AG10803 (cell line): ENCODE measurements at places on chromosomes 5 and 9.

DNA sequence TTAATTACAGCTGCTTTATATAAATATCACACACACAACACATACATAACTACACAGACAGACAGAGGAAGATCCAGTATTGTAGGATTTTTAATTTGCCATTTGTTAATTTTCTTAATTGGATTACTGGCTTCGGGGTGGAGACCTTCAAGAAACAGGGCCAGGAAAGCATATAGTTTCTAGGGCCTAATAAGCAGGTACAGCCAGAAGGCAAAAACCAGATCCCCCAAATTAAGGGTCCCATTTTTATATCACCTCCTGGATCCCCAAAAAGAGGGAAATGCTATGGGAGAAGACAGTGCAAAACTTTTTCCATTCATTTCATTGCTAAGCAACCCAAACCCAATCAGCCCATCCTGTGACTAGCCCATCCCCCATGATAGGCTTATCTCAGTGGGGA lies 373.3 kb upstream of the FAM174A start:
- DNase-seq: no peak

DNA sequence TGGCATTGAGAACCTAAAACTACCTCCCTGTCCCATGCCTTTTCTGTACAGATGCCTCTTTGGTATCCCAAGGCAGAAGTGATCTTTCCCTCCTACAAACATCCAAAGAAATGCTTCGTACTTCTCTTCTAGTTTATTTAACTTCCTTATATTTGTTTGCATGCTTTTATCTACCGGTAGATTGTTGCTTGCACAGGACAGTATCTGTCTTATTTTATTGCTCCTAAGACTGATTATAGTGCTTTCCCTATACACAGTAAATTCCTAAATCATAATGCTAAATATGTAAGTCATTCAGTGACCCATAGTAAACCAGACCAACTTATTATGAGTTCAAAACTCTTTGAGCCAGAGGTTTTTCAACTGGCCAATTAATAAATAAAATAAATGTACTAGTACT lies 156.9 kb downstream of the PRELID2 start:
- DNase-seq: no peak

DNA sequence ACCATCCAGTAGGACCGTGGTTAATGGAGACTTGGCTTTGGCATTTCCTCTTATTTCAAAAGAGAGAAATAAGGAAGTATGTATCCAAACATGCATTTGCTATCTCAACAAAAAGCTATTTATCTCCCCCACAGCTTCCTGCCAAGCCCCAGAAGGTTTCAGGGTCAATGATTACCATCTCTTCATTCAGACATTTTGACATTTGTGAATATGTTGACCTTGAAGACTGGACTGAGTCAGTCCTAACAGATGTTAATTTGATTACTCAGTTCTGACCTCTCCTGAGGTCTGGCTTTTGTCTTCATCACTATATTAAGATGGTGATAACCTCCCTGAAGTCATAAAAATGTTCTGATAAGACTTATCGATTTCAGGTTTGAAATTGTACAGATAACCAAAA lies 479.4 kb downstream of the AGTPBP1 start:
- DNase-seq: peak; percentile 3

DNA sequence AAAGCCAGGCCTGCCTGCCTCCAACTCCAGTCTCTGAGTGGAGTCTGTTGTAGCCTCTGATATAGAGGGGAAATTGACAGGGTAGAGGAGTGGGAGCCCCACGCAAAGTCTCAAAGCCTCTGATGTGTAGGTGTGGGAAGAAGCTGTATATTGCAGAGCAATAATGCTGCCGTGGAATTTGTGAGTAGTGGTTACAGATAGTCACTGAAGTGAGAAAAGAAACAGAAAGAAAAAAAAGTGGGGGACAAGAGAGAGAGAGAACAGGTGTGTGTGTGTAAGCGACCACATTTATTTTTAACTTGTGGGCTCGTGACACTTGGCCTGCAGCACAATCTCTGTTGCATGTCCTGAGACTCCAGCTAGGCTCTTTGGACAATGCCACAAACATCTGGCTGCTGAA lies 227.8 kb downstream of the NSG2 start:
- no peak for DNase-seq

- no peak for DNase-seq
Observed at GRCh38 chr9:36991516-36992134, 42.4 kb downstream of the PAX5 start.

DNA sequence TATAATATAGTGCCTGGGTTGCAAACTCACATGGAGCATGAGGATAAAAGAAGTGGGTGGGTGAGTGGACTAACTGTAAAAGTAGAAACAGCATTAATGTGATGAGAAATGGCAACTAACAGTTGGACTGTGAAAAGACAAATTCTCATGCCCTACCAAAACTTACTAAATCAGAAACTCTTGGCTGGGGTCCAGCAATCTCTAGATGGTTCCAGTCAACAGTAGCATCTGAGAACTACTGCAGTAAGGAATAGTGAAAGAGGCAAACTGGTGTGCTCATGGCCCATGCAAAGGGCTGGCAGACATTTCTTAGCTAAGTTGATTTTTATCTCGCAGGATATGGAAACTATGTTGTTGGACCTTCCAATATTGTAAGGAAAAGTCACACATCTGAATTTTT lies 150.3 kb downstream of the PIK3R1 start:
- DNase-seq: no peak

- no peak for DNase-seq
Observed at GRCh38 chr5:133723651-133724366, 111.5 kb upstream of the FSTL4 start.

GRCh38 chr9:37010976-37011375 lies 23.1 kb downstream of the PAX5 start:
- DNase-seq: no peak

- DNase-seq: no peak
Observed at GRCh38 chr9:36392489-36392888, 7.6 kb downstream of the RNF38 start.

GRCh38 chr5:131647048-131647769 lies 12.2 kb upstream of the RAPGEF6 start:
- no peak for DNase-seq

GRCh38 chr5:54624805-54625568 lies 107.4 kb downstream of the SNX18 start:
- peak; percentile 90 for DNase-seq

GRCh38 chr5:179154991-179155955 lies 95.1 kb downstream of the ZNF354C start:
- no peak for DNase-seq

GRCh38 chr9:131876486-131876885 lies 136.6 kb upstream of the RAPGEF1 start:
- no peak for DNase-seq

- DNase-seq: peak; percentile 27
Observed at GRCh38 chr5:144142824-144143162, 27.7 kb downstream of the YIPF5 start.

GRCh38 chr5:122858451-122858850 lies 13.0 kb downstream of the SNX24 start:
- no peak for DNase-seq

DNA sequence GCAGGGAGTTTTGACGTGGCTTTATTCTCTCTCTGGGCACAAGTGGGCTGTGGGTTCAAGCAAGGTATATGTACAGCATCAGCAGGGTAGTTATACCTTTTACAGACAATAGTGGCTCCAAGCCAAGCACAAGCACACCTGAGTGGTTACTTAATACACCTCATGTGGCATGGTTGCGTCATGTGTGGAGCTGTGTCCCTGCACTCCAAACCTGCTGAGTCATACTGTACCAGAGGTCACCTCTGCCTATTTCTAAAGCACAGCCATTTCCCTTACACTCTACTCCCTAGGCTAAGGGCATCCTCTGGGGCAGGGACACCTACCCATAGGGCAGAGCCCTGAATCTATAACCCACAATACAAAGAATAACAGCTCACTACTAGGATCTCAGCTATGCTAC lies 147.3 kb downstream of the OSTF1 start:
- no peak for DNase-seq

GRCh38 chr9:133739408-133740280 lies 1.5 kb upstream of the SARDH start:
- no peak for DNase-seq

DNA sequence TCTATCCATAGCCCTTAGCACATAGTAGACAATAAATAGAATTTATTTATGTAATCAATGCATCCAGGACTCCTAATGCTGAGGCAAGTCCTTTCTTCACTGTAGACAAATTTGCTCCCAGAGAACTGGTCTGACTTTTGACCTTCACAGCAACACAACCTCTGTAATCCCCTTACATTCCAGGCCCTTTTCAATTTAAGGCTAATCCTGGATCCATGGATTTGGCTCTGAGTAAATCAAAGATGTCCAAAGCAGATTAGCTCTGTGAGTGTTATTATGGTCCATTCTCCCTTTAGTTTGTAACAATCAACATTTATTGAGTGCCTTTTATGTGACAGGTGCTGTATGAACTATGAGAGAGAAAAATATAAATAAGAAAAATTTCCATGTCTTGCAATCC lies 27.4 kb upstream of the TMC1 start:
- no peak for DNase-seq

GRCh38 chr5:170112876-170113521 lies 7.3 kb downstream of the FOXI1 start:
- no peak for DNase-seq
